NCI-H226 (cell line): ENCODE measurements at places on chromosomes 1 and 21.

DNA sequence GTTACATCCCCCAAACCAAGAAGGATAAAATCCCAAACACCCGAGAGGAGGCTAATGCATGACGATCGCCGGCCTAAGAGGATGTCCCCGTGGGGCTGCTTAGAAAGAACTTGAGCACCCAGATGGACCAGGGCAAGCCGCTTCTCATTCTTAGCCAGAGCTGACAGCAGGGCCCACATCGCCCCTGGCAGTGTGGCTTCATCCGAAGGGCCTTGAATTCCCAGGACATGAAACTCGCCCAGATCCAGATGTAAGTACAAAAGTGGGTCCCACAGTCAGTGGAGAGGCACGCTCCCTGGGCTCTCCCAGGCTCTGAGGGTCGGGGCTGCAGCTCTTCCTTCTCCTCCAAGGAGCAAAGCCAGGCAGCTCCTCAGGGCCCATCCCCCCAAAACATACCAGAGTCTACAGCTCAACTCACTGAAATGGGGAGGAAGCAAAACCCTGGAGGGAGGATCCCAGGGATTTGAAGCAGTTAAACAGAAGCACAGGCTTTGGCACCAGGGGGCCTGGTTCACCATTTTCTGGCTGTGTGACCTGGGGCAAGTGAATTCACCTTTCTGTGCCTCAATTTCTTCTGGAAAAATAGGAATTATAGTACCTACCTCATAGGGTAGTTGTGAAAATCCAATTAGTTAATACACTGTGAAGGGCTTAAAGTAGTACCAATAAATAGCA is 85.6 kb downstream of the MAN1C1 start:
- DNase-seq, result no peak

- no peak for DNase-seq
These were observed 12.6 kb downstream of the NHLH2 start for GRCh38 chr1:115828101-115829022.

DNA sequence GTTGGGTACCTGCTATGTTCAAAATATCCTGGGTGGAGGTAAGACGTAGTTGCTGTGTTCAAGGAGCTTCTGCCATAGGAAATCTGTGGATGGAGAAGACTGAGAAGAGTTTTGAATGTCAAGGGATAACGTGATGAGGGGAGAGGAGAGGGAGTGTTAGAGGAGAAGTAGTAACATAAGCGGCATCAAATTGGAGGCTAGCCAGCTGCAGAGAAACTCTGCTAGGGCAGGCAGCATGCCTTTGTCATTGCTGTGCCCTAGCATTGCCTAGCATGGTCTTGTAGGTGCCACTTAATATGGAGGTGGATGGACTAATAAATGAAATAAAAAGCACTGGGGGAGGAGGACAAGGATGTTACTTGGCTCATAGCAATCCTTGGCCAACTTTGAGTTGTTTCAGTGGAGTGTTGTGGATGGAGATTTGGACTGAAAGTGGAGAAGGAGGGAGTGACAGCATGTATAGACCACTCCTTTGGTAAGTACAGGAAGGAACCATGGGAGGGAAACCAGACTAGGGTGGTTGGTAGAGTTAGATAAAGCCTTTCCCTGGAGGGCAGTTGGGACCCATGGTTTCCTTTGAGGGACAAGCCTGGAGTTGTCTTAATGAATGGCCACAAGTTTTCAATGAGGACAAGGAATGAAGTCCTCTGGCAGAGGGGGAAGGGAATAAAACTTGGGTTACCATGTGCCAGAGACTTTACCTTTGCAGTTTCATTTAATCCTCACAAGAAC is 6.3 kb downstream of the VANGL1 start:
- DNase-seq, result no peak

- peak; percentile 44 for DNase-seq
These were observed 45.7 kb downstream of the ABCD3 start for GRCh38 chr1:94463765-94464330.

DNA sequence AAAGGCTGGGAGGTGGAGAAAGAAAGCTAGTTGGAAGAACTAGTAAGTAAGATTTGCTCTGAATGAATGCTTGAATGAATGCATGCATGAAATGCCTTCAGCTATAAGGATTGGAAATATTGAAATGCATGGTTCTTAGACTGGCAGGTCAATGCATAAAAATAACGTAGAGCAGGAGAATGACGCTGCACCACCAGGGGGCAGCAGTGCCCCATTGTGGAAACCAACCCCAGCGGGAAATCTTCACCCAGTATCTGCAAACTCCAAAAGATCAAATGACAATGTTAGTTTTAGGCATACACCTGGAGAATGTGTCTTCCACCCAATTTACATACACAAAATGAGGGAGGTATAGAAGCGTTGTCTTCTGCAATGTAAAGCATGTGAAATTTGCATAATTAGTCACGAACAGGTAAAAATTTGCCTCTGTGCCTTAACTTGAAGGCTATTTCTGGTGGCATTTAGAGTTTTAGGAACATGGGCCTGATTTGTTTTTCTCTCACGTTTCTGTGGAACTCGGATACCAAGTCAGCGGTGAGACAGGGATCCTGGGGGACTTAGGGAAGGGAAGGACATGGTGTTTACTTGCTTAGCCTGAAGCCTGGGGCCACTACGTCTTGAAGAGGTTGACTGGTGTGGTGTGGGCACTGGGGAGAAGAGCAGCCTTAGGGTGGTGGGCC is 78.6 kb downstream of the HHAT start:
- DNase-seq, result peak; percentile 3

DNA sequence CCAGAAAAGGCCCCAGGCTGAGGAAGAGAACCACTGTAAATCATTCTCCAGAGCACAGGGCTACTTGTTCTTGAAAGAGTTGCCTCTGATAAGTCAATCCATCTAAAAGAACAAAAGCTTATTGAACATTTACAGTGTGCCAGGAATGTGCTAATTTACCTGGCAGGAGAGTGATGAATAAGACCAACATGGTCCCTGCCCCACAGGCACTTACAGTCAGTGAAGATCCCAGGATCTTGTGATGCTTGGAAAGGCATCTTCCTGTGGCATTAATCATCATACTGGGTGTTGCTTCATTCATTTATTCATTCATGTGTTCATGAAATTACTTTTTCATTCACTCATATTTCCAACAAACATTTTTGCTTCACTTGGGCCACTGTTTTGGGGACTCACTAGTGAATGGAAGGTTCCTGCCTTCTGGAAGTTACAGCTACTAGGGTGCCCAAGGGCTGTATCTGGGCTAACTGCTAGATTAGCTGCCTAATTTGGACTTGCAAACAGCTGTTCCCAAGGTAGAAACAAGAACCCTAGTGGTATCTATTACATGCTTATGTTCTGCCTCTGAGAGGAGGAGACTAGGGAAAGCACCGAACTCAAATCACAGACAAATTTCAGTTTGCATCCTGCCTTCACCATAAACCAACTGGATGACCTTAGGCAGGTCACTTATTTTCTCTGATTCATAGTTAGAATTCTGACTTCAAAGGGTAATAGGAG is 133.5 kb downstream of the CLIC6 start:
- no peak for DNase-seq

DNA sequence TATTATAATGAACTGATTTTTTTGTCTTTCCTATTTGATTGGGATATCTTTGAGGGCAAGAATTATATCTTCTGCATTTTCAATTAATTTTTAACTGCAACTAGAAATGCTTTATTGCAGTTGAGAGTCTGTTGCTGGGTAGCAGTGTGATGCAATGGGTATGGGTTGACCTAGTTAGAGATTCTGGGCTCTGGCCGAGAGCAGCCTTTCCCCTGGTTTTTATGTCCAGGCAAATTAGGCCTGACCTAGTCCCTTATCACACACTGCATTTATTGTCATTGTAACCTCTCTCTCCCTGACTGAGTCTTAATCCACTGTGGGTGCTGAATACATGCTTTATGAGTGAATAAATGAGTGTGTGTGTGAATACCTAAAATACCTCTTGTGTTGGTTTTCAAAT is 206.4 kb upstream of the PTGFR start:
- DNase-seq, result no peak

DNA sequence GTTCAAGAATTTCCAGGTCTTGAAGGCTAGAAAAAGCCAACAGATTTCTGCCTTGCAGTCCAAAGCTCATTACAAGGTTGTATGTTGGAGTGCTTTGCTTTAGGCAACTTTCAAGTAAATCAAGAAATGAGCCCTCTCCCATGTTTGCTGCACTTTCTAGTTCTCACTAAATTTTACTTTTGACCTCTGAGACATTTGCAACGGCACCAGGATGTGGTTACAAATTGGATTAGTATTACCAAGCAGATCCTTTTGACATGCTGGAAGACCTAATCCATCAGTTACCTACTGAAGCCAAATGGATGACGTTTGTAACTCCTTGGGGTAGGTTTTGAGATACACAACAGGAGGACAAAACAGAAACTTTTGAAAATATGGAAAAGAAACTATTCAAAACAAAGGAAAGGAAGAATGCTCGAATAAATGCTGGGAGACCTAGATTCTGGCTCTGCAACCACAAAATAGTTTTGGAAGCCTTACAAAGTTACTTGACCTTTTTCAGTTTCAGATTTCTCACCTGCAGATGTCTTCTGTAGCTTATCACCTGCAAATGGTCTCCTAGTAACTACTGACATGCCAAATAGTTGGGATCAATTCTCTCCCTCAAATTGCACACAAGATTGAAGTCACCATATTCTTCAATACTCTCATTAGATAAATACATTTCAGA is 251.7 kb upstream of the ADGRL2 start:
- DNase-seq, result no peak

DNA sequence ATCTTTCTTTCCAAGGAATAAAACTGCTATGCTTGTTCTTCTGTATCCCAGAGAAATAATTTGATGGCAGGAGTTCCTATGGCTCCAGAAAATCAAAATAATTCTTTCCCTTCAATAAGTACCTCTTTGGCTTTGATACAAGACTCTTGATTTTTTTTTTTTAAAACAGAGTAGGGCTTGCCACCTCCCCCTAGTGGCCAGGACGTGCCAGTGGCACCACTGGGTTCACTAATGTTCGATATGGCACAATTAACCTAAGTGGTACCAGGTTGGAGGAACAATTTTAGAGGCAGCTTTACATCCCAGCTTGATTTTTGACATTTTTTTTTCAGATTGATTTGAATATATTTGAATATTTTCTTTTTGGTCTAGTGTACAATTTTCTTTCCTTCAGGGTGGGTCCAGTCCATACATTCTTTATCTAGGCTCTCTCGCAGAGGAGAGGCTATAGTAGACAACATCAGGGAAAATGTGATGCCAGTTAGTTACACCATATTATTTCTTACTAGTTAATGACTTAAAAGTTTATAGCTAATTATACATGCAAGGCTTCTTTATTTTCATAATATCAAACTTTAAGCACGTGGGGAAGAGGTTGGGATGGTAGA is 330.9 kb downstream of the S1PR1 start:
- no peak for DNase-seq

- DNase-seq, result no peak
These were observed 20.6 kb downstream of the REG4 start for GRCh38 chr1:119790451-119791198.

DNA sequence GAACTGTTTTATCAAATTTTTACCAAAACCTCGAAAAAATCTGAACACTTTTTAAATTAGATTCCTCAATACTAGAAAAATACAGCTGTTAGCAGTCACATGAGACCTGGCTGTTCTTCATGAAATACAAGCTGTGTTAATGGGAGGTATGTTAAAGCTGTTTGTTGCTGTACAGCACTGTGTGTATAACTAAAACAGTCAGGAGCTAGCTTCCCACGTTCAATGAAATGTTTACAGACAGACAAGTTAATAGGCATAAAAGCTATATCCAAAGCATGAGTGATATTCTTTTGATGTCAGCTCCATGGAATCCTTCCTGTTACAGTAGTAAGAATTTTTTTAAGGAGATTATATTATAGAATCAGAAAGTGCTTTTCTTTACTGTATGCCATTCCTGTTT is 223.2 kb upstream of the FOXD3 start:
- no peak for DNase-seq

DNA sequence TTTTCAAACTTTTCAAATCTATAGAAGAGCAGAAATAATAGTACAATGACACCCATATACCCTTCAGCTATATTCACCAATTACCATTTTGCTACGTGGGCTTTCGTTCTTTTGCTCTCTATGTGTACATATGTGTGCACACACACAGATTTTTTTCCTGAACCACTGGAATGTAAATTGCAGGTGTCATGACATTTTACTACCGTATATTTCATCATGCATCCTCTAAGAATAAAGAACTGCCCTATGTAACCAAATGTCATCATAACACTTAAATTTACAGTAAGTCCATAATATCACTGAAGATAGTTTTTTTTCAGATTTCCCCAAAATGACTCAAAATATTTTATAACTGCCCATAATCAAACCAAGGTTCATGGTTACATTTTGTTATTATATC is 88.4 kb upstream of the GFI1 start:
- no peak for DNase-seq

GRCh38 chr21:21018821-21019220 is 20.6 kb downstream of the NCAM2 start:
- no peak for DNase-seq

DNA sequence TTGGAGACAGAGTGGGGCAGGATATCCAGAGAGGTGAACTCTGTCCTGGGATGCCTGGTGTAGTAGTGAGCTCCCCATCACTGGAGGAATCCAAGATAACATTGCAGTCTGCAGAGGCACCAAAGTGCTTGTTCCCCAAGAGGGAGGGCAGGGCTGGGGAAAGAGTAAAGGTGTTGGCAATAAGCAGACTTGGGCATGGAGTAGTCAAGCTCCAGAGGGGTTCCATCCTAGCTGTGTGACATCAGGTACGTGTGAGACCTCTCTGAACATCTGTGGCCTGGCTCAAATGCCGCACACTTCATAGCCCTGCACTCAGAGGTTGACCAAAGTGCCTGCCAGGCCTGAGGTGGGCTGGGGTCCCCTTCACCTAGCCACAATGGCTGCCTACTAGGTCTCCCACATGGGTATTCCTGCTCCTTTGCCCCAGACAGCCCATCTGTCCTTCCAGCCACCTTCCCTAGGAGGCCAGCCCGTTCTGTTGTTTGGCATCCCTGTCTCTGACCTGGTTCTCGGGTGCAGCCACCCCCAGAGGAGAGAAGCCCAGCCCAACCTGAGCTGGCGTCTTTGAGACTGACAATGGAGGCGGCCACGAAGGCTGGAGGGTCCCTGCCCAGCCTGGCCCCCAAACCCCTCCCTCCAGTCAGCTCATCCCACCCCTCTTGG is 2.8 kb upstream of the ARF1 start:
- no peak for DNase-seq

GRCh38 chr1:184903111-184903692 is 71.1 kb downstream of the NIBAN1 start:
- no peak for DNase-seq

- DNase-seq, result no peak
These were observed 167.3 kb upstream of the KCNJ6 start for GRCh38 chr21:38083535-38083934.

DNA sequence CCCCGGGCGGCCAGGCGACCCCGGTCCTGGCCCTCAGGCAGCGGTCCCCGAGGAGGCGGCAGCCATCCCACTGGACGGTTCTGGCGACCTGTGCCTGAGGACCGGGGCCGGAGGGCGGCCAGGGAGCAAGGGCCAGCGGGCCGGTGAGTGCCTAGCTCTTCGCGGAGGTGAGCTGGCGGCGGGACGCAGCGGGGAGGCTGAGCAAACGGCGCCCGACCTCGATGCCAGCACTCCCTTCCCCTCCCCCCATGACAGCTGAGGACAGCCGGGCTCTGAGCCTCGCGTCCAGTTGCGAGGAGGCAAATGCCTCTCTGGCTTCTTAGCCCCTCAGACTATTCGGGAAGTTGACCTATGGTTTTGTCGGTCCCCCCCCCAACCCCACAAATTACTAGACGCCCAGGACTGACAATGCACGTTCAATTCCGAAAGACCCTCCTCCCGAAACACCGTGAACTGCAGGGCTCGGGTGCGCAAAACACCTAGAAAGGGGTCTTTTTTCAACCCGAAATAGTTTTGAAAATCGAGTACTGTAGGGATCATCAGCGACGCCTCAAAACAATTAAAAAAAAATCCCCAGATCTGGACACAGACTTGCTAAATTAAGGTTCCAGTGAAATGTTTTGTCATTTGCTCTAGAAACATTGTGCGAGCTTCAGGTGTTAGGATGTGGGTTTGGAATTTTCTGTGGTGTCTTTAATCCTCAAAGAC is 8.3 kb downstream of the CDKN2C start:
- peak; percentile 60 for DNase-seq
